SK-MEL-5 (cell line): ENCODE measurements at places on chromosomes 12 and 14. TPM values are rescaled to one million over a fixed set of nuclear protein-coding genes. Genes with fewer than 3 reads are reported as not detected.

GRCh38 chr14:75827331-75827730, 154.5 kb downstream of the TGFB3 start:
- DNase-seq, result no peak

DNA sequence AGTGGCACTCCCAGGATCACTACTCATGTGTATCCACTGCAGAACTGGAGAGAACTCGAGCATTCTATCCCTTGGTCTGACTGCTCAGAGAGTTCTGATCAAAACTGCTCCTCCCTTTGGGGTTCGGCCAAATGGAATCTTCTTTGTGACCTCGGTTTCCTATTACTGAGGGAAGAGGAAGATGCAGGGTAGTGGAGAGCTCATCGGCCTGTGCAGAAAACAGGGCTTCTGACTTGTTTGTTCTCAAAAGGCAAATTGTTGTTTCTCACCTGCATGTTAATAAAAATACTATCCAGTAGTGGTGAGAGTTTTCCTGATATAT, 17.1 kb upstream of the AKAP6 start:
- DNase-seq, result no peak

OR10G3 gene
- not detected in 2 replicates for total RNA-seq

- no peak for DNase-seq
These were observed 92.3 kb upstream of the SLCO1C1 start for GRCh38 chr12:20602641-20603391.

GRCh38 chr14:68397822-68398221, 395.0 kb downstream of the ZFP36L1 start:
- DNase-seq, result no peak

MYF6 gene
- total RNA-seq, result not detected in 2 replicates
